Activated CD4-positive, alpha-beta T cell treated with anti-CD3 and anti-CD28 coated beads, Interleukin-2, amount 50 U/mL, for 16 hours (primary cell): ENCODE measurements at places on chromosomes 1 and 21.

- no peak for DNase-seq
Measured at GRCh38 chr1:28114844-28115243, 26.4 kb upstream of the EYA3 start.

DNA sequence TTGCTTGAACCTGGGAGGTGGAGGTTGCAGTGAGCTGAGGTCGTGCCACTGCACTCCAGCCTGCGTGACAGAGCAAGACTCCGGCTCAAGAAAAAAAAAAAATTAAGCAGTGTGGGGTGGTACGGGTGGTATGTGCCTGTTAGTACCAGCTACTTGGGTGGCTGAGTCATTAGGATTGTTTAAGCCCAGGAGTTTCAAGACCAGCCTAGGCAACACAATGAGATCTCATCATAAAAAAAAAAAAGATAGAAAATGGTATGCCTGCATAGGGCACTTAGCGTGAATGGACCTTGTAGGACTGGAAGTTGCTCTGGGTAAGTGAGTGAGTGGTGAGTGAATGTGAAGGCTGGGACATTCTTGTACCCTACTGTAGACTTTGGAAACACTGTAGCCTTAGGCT lies 37.0 kb downstream of the TBCE start:
- DNase-seq, result no peak

GRCh38 chr1:99119188-99119587 lies 114.5 kb upstream of the PLPPR5 start:
- DNase-seq, result no peak

- DNase-seq, result no peak
Measured at GRCh38 chr1:74333244-74333643, 98.1 kb downstream of the TNNI3K start.

DNA sequence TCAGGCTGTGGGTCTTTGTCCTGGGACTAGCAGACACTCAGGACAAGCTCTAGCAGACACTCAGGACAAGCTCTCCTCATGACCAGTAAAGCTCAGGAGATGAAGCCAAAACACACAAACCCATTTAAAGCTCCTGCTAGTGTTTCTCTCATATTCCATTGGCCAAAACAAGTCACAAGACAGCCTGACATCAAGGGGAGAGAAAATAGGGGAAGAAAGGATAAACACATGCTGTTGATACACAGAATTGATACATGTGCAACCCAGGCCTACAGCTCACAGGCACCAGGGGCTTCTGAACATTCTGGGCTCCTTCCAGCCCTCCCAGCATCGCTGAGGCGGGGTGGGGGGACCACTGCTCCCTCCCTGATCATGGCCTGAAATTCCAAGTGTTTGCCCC lies 35.3 kb downstream of the ATF3 start:
- DNase-seq, result no peak

DNA sequence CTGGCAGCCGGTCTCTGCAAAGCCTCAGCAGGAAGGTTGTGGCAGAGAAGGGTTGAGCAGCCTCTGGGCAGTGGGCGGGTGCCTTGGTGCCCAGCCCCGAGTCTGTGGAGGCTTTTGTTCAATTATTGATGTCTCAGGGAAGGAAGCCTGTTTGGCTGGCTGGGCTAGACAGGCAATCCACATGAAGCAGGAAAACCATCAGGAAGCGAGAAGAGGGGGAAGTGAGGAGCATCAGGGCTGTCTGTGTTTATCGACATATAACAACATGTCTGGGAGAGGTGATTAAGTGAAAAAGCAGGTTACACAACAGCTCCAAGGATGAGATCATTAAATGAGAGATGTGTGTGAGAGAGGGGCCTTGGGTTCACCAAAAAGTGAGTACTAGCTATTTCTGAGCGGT lies 105.4 kb downstream of the UBE2U start:
- no peak for DNase-seq

DNA sequence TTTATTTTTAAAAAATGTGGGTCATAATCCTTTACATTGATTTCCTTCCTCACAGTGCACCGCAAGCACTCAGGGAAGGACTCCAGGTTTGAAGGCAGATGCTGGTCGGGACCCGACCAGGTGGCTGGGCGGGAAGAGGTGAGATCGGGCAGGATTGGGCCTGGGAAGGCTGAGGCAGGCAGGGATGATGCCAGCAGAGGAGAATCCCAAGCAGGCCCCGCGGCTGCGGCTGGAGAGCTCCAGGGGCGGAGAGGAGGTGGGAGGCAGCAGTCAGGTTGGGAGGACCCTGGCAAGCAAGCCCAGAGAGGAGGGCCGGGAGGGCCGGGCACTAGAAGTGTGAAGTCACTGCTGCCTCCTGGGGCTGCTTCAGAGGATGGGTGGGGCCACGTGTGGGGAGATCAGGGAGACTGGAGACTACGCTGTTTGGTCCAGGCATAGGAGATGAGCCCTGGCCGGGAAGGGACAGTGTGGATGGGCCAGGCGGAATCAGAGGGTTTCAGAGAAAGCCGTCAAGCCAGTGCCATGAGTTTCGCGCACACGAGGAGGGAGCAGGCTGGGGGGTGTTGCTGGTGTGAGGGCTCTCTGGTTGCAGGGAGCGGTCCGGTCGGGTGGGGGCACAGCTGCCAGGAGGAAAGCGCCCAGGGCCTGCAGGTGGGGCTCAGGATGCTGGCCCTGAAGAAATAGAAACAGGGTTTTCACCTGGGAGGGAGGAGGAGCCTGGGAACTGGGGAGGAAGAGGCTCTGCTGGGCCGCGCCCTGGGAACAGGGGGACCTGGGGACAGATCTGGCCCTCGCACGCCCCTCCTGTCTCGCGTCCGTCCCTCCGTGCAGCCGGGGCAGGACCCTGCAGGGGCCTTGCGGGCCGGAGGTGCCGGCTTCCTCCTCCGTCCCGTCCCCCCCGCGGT lies 888 bp upstream of the COL18A1 start:
- DNase-seq, result no peak

DNA sequence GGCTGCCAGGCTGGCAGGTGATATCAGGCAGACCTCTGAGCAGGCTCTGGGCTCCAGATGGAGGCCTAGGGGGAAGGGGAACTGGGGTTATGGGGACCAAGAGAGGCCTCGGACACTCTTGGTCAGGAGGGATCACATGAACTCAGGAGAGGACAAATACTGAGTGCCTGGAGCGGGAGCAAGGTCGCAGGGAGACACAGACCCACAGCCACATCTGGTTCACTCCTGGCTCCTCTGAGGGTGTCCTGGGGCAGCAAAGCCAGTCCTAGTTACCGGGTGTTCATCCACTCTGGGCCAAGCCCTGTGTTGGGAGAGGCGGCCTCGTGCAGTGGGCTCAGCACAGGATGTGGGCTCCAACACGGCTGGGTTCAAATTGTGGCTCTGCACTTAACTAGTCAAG lies 239.0 kb downstream of the PTPRU start:
- DNase-seq, result no peak

GRCh38 chr1:48676376-48676775 lies 100.3 kb downstream of the BEND5 start:
- no peak for DNase-seq

GRCh38 chr21:44400791-44401385 lies 47.5 kb downstream of the TRPM2 start:
- DNase-seq, result no peak

DNA sequence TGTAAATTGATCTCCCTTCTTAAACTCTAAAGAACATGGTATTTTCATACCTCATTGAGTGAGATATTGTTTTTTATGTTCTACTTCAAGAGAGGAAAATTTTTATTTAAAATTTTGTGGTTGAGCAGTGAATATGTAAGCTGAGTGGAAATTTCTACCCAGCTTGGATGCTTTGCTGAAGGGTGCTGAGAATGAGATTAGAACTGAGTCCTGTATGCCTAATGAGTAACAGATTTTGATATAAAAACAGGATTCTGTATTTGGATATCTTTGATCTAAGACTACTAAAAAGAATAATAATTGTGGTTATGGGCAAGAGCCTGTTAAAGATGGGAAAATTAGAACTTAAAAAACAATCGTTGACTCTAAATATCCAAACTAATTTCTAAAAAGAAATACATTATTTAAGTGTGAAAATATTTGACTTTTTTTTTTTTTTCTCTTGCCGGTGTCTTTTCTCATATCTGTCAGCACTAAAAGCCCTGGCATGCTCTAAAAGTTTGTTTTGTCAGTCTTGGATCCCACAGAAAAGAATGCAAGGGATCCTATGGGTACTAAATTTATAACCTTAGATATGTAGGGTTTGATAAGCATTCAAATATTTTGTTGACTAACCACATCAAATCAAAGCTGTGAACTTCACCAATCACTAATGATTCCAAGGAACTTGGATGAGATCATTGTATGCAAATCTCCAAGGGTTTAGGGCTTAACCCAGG lies 652.3 kb downstream of the PTPRC start:
- no peak for DNase-seq

GRCh38 chr1:117171900-117172511 lies 38.7 kb downstream of the VTCN1 start:
- no peak for DNase-seq

- peak; percentile 58 for DNase-seq
Measured at GRCh38 chr1:228378090-228378872, 28.4 kb downstream of the TRIM11 start.

DNA sequence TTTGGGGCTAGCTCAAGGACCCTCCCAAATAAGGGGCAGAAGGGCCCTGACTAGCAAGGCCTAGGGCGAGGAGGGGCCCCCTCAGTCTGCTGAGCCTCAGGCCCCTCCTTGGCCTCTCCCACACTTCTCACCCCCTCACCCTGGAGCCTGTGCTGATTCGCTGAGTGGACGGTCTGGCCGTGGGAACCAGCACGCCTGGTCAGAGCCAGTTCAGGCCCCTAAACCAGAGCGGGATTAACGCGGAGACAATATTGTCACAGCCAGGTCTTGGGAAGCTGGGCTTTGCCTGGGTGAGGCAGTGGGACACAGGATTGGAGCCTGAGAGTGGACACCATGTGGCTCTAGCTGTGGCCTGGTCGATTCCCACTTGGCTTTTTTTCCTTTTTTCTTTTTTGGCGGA lies 4.8 kb upstream of the FBLIM1 start:
- no peak for DNase-seq

- DNase-seq, result no peak
Measured at GRCh38 chr1:239125027-239125426, 261.3 kb upstream of the CHRM3 start.

DNA sequence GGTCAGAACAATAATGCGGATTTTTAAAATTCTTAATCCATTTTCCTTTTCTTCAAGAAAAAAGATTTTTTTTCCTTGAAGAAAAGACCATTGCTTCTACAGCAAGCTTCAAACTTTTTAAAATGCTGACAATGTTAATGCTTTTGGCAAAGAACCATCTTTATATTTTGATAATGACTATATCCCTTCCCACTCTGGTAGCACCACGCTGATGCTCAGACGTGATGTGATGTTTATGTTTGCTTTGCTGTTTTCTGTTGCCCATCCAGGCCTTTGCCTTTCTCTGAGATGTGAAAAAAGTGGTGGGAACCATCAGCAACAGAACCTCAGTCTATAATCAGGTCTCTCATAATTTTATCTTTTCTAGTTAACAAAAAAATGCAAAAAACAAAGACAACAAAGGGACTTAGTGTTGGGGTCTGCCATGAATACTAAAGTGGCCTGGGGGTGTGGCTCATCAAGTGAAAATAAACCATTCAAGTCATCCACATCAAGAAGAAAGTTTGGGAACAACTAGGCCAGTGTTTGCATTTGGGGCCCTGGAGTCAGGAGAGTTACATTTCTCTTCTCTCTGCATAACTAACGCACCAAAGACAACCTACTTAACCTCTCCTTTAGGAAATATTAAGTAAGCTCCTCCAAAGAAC lies 244.6 kb upstream of the DMRTA2 start:
- no peak for DNase-seq

- DNase-seq, result no peak
Measured at GRCh38 chr1:193325771-193326170, 139.4 kb upstream of the B3GALT2 start.

- no peak for DNase-seq
Measured at GRCh38 chr1:115832651-115833050, 8.3 kb downstream of the NHLH2 start.

DNA sequence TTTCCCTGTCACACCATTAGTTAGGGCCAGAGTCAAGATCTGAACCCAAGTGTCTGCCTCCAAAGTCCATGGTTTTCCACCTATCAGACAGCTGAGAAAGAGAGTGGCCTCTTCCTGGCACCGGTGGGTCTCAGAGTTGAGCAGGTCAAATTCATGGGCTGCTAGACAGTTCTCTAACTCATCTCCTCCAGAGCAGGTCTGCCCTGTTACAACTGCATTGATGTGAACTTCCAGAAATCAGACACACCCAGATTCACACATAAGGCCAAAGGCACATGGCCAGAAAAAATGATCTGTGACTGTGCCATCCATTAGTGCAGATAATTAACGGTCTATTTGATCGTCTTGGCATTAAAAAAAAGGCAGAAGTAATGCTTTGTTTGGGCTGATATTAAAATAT lies 17.5 kb downstream of the SMIM12 start:
- DNase-seq, result no peak

GRCh38 chr21:29221253-29221744 lies 77.4 kb upstream of the BACH1 start:
- no peak for DNase-seq

DNA sequence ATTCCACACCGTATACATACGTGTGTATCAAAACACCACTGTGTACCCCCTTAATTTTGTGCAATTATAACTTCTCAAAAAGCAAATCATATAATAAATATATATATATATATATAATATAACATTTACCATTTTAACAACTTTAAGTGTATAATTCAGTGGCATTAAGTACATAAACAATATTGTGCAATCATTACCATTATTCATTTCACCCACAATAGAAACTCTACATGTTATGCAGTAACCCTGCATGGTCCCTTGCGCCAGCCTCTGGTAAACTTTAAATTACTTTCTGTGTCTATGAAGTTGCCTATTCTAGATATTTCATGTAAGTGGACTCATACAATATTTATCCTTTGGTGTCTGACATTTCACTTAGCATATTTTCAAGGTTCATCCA lies 13.1 kb downstream of the ZMYM4 start:
- no peak for DNase-seq

GRCh38 chr1:59020151-59020997 lies 236.5 kb upstream of the JUN start:
- DNase-seq, result peak; percentile 80

DNA sequence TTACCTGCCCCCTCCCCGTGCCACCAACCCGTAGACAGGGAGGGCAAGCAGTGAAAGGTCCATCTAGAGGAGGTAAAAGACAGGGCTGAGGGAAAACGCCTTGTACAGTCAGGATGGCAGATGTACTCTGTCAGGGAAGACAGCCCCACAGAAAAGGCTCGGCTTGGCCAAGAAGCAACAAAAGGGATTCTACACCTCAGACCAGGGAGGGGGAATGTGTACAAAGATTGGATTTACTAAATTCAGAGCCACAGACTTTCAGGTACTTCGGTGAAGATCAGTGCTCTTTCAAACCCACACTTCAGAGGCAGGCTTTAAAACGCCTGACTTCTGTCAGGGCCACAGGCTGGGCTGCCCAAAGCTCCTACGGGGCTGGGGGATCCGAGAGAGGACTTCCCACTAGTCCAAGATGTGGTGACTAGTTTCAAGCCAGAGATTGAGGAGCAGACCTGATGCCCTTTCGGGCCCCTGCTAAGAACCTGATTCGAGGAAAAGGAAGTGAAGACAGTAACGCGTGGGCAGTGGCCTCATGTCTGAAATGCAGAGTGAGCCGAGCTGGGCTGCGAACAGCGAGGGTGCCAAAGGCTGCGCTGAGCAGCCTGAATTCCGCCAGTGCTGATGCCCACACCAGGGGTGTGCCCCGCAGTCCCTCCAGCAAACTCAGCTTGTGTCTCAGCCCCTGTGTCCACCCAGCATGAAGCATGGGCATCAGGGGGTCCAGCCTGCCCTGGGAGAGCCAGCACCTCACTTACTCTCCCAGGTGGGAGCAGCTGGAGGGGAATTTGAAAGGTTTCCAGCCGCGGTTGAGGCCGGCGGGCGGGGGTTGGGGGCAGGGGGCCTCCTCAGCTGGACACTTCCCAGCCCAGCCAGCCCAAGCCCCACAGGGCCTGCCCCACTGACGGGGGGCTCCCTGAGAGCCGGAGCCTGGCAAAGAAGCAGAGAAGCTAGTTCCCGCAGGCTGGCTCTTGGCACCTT lies 36.2 kb downstream of the KIAA1614 start:
- no peak for DNase-seq
